ENCODE measurements at places on chromosomes 3 and 15. TPM values are rescaled to one million over a fixed set of nuclear protein-coding genes. Genes with fewer than 3 reads are reported as not detected.

DNA sequence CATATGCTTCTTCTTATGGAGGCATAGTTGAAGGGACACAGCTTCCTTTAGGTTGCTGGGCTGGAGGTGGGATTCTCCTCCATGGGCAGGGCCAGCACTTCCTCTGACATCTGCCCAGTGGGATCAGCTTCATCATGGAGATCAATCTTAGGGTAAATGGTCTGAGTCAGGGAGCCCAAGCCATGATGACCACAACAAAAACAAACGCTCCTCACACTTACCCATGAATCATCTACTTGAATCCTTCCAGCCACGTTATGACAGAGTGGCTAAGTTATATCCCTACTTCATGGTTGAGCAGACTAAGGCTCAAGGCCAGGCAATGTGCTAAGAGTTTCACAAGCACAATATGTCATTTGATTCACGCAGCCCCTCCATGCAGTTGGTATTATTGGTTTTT lies 87.2 kb upstream of the NMNAT3 start:
- H3K4me1 ChIP-seq = no peaks in the 10 kb centered on the region
- H3K4me3 ChIP-seq = no peak overlapping the region
- no peaks in the 10 kb centered on the region for H3K36me3 ChIP-seq
- no peaks in the 10 kb centered on the region for H3K27me3 ChIP-seq

DNA sequence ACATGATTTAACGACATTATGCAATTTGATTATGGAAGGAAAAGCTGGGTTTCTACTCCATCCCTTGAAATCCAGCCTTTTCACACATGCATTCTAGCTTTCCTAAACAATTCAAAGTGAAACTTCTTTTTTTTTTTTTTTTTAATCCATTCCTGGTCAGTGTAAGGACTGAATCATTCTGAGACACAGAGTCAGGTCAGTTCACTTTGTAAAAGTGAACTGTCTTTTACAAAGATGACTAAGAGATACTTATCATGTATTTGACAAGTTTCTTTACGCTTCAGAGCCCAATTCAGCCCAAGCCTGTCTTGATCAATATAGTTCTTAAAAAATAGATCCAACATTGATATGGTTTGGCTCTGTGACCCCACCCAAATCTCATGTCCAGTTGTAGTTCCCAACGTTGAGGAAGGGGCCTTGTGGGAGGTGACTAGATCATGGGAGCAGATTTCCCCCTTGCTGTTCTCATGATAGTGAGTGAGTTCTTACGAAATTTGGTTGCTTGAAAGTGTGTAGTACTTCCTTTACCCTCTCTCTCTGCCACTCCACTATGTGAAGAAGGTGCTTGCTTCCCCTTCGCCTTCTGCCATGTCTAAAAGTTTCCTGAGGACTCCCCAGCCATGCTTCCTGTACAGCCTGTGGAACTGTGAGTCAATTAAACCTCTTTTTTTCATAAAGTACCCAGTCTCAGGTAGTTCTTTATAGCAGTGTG lies 345.6 kb upstream of the THBS1 start:
- H3K27me3 ChIP-seq = peaks cover 3% of the 10 kb centered on the region
- DNase-seq = no peak
- no peak overlapping the region for H3K4me3 ChIP-seq
- no peaks in the 10 kb centered on the region for H3K36me3 ChIP-seq
- H3K4me1 ChIP-seq = no peaks in the 10 kb centered on the region

GRCh38 chr15:75359537-75360250 lies 8.7 kb downstream of the MAN2C1 start:
- no peak overlapping the region for H3K27ac ChIP-seq
- no peak for DNase-seq
- H3K4me3 ChIP-seq = no peak overlapping the region
- no peaks in the 10 kb centered on the region for H3K27me3 ChIP-seq

Gene TMC3
- not detected for total RNA-seq

DNA sequence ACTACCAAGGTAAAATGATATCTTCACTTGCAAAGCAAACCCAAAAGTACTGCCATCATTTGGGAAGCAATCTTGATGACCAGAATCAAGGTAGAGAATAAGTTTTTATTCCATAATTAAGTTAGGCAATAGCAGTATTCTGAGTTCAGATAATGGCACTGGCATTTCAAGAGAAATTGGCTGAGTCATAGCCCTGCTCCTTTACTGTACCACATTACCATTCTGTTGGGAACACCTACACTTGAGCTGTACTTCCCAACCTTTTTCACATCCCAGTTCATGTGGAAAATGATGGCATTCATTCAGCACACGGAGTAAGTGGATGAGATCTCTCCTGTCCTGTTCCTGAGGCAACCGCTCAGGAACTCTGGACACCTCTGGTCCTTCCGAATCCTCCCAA lies 311.6 kb upstream of the TPRG1 start:
- peaks cover 5% of the 10 kb centered on the region for H3K4me1 ChIP-seq
- no peaks in the 10 kb centered on the region for H3K36me3 ChIP-seq
- DNase-seq = no peak
- H3K4me3 ChIP-seq = no peak overlapping the region
- no peak overlapping the region for H3K27ac ChIP-seq

DNA sequence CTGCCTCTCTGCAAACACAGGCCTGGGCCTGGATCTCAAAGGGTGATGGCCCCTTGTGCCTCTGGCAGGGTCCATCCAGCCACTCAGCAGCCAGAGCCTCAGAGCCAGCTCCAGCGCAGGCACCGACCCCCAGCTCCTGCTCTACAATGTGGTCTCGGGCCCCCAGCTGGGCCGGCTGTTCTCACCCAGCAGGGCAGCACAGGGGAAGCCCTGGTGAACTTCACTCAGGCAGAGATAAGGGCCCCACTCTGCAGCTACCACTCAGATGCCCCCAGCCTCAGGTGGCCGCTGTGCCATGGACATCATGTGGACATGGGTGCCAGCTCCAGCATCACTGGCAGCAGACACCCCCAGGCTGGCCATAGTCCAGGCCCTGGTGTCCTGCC lies 173.1 kb downstream of the TBC1D2B start:
- H3K4me1 ChIP-seq = no peaks in the 10 kb centered on the region
- H3K36me3 ChIP-seq = no peaks in the 10 kb centered on the region
- H3K27me3 ChIP-seq = peaks cover 16% of the 10 kb centered on the region
- no peak overlapping the region for H3K27ac ChIP-seq
- no peak overlapping the region for H3K4me3 ChIP-seq

GRCh38 chr15:71355268-71355667 lies 240.0 kb downstream of the THSD4 start:
- H3K27me3 ChIP-seq = no peaks in the 10 kb centered on the region
- H3K36me3 ChIP-seq = no peaks in the 10 kb centered on the region
- peaks cover 8% of the 10 kb centered on the region for H3K4me1 ChIP-seq
- no peak overlapping the region for H3K4me3 ChIP-seq
- DNase-seq = no peak
- H3K27ac ChIP-seq = no peak overlapping the region

- H3K36me3 ChIP-seq = no peaks in the 10 kb centered on the region
- H3K27me3 ChIP-seq = peaks cover 2% of the 10 kb centered on the region
- no peak overlapping the region for H3K4me3 ChIP-seq
- H3K27ac ChIP-seq = no peak overlapping the region
These were observed 677.4 kb downstream of the SQOR start for GRCh38 chr15:46312133-46312740.

GRCh38 chr3:18648868-18649462 lies 223.8 kb upstream of the SATB1 start:
- H3K4me1 ChIP-seq = peaks cover 93% of the 10 kb centered on the region
- peak; percentile 27 for DNase-seq
- no peak overlapping the region for H3K4me3 ChIP-seq
- peaks cover 2% of the 10 kb centered on the region for H3K36me3 ChIP-seq

Gene IGDCC3
- not detected for total RNA-seq

Gene SI
- total RNA-seq = not detected

All from activated CD4-positive, alpha-beta memory T cell treated with anti-CD3 and anti-CD28 coated beads for 36 hours (primary cell).